ENCODE measurements at places on chromosomes 2 and 18.

DNA sequence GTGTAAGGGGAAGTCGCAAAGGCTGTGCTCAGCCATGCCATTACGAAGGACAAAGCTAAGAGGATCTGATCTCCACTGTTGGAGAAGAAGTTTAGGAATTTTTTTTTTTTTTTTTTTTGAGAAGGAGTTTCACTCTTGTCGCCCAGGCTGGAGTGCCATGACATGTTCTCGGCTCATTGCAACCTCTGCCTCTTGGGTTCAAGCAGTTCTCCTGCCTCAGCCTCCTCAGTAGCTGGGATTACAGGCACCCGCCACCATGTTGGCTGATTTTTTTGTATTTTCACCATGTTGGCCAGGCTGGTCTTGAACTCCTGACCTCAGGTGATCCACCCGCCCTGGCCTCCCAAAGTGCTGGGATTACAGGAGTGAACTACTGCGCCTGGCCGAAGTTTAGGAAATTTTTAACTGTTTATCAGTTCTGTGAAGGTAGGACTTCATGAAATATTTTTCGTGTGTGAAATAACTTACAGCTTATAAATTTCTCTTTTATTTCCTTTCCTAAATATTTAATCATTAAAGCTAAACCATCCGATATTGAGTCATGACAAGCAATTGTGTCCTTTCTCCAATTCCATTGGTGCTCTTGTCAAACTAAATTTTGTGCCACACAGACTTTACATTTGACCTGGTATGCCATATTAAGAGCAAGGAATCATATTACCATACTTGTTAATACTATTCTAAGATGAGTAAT lies 22.2 kb downstream of the DDX1 start:
- no peak for DNase-seq

DNA sequence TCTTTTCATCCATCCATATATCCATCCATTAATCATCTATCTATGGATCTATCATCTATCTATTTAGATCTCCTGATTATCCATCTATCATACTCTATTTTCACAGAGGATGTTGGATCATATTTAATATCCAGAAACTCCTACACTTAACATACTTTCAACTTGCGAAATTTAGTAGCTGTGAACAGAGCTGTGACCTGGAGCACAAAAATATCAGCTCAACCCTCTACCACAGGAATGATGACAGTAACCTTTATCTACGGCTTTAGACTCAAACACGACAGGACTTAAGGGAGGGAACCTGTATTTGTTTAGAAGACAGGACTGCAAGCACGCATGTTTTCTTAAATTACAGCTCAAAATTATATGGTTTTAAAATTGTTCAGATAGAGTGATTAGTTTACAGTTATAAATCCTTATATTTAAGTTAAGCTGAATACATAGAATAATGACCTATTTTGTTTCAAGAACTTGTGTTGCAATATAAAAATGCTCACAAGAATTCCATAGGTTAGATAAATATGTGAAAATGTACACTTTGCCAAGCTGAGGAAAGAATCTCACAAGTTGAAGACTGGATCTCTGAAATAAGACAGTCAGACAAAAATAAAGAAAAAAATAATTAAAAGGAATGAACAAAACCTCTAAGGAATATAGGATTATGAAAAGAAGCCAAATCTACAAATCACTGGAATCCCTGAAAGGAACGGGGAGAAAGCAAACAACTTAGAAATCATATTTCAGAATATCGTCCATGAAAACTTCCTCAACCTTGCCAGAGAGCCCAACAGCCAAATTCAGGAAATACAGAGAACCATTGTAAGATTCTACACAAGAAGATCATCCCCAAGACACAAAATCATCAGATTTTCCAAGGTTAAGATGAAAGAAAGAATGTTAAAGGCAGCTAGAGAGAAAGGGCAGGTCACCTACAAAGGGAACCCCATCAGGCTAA lies 142.0 kb downstream of the COL6A3 start:
- DNase-seq = no peak

- no peak for DNase-seq
Measured at GRCh38 chr2:199111458-199111857, 346.3 kb downstream of the SATB2 start.

- no peak for DNase-seq
Measured at GRCh38 chr2:171318463-171318934, 115.3 kb downstream of the METTL8 start.

DNA sequence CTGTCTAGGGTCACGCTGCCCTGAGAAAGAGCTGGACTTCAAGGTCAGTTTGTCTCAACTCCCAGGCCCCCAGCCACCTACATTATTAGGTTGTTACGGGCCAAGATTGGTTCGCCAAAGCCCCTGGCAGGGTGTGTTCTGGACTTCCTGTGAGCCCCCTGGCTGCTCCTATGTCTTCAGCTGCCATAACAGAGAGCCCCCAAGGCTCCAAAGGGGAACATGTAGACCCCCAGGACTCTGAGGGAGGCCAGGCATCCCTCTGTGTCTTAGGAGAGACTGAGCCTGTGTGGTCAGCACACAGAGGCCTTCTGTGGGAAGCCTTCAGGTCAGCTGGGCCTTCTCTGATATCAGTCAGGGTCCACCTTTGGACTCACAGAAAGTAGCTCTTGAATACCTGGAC lies 58.3 kb downstream of the INHBB start:
- no peak for DNase-seq

DNA sequence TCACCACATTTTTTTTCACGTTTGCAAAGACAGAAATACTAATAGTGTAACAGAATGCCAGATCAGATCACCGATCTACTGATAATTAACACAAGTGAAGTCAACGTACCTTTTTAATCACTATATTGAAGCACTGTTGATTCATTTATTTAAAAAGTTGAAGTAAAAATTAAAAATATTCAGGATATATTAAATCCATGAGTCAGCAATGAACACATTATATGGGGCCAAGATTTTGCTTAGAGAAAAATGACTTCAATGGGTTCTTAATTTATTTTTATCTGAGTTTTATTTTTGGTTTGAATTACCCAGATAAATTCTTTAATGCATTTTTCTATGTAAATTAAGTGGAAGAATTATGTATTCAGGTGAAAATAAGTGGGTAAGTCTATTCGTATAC lies 14.2 kb downstream of the SPHKAP start:
- DNase-seq = no peak

- DNase-seq = peak; percentile 82
Measured at GRCh38 chr18:79380816-79381806, 14.6 kb upstream of the NFATC1 start.

DNA sequence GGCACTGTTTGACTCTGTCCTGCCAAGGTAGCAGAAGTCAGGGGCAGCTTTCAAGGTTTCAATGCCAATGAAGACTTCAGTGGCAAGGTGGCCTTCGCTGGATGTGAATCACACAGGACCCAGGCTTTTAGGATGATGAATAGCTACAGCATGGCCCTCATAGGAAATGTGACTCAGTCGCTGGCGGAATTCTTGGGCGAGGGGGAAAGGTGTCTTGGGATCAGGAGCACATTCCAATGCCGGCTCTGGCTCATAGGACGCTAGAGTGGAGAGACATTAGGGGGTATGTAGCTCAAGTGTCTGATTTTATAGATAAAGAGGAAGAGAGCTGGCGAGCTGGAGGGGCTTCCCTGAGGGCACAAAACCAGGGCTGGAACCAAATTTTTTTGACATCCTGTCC lies 68.6 kb downstream of the SMIM21 start:
- DNase-seq = no peak

DNA sequence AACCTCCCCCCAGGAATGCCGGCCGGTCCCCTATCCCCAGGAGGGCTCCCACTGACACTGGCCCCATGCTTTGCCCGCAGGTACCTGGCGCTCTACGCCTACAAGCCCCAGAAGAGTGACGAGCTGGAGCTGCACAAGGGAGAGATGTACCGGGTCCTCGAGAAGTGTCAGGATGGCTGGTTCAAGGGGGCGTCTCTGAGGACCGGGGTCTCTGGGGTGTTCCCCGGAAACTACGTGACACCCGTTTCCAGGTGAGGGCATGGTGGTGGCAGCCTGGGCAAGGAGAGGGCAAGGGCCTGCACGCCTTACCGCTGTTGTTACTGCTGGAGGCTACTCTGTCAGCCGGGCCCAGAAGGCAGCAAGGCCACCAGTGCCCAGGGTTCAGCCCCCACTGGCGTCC lies 181.3 kb downstream of the SEPTIN10 start:
- DNase-seq = no peak

GRCh38 chr2:21453723-21454450 lies 330.1 kb downstream of the TDRD15 start:
- no peak for DNase-seq

DNA sequence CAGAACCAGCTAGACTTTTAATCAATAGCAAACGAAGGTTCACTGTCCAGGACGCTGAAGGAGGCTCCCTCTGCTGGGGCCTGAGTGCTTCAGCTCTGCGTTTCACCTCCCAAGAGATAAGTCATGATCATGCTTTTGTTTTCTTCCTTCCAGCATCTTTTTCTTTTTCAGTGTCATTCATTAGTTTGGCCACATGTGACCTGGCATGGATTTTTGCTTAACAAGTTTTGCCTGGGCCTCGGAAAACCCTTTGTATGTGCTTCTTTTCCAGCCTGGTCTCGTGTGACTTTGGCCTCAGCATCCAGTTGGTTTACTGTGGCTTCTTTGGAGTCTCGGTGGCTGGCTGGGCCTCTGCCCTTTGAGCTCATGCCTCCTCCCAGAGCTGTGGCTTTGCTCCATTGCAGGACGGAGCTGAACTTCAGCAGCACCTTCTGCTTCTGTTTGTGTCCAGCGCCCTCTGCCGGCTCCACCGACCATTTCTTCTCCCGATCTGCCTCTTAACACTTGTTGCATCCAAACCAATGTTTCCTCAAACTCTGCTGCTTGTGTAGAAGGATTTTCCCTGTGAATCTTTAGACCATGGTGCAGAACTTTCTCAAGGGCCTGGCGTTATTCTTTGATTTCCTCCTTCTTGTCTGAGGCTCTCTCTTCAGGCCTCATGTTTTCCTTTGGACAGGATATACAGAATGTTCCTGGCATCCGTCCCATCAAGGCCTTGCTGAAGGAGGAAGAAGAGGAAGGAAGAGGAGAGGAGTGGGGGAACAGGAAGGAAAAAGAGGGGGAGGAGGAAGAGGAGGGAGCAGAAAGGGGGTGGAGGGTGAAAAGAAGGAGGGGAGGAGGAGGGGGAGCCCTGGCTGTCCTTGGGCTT lies 23.6 kb upstream of the HES6 start:
- DNase-seq = peak; percentile 94

DNA sequence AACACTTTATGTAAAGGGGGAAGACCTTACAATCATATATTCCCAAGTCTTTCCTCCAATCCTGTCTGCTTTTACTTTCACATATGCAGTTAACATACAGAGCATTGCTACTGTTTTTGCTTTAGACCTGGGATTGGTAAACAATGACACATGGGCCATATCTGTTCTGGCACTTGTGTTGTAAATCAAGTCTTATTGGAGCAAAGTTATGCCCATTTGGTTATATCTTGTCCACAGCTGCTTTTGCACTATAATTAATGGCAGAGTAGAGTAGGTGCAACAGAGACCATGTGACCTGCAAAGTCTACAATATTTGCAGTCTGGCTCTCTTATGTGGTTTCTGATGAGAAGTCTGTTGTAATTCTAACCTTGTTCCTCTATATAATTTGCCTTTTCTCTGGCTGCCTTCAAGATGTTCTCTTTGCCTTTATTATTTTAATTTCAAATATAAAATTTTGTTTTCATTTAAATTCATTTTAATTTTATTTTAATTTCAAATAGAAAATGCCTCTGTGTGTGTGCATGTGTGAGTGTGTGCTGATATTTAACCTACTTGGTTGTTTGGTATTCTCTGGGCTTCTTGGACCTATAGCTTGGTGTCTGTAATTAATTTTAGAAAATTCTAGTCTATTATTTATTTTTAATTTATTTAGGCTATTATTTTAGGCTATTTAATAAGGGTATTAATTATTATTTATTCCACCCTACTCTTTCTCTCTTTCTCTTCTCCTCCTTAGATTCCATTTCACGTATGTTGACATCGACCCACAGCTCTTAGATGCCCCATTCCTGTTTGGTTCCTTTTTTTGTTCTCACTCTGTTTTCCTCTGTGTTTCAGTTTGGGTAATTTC lies 16.8 kb upstream of the LPIN1 start:
- DNase-seq = no peak

GRCh38 chr2:2158189-2158826 lies 172.8 kb downstream of the MYT1L start:
- DNase-seq = no peak

DNA sequence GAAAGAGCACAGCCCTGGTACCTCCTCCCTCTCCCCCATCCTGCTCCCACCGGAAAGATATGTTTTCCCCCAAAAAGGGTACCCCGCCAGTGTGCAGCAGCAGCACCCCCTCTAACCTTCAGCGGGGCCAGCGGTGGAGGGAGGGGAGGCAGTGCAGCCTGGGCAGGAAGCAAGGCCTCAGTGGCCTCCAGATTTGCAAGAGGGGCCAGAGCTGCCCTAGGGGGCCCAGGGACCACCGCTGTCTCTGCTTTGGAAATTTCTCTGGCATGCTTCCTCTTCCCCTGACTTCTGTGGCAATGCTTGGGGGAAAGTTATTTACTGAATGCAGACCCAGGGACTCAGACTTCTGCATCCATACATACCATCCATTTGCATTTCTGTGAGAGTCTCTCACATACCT lies 111.5 kb downstream of the KLHL29 start:
- no peak for DNase-seq

GRCh38 chr2:185179743-185180142 lies 558.9 kb upstream of the FSIP2 start:
- DNase-seq = no peak

- DNase-seq = no peak
Measured at GRCh38 chr18:45412577-45412976, 202.7 kb upstream of the SLC14A2 start.

GRCh38 chr2:11166476-11166875 lies 11.2 kb downstream of the SLC66A3 start:
- no peak for DNase-seq

DNA sequence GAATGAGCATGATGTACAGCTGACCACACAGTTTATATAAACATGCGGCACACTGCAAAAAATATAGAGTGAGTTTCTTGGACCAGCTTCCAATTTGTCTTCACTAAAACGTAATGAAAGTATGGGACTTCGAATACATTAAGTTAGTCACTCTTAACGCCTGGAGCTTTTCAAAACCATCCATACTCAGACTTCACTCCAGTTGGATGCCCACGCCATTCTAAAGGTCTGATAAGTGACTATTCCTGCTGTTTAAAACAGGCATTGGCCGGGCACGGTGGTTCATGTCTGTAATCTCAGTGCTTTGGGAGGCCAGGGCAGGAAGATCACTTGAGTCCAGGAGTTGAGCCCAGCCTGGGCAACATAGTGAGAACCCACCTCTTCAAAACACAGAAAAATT lies 84.6 kb downstream of the MYL12B start:
- DNase-seq = no peak

Data from Right ventricle myocardium inferior (tissue), 1 donor.